ENCODE measurements at places on chromosomes 13 and 19. TPM values are rescaled to one million over a fixed set of nuclear protein-coding genes. Genes with fewer than 3 reads are reported as not detected.

TMEM255B gene
- polyA plus RNA-seq, result 5.1 TPM

METTL21C gene
- not detected for polyA plus RNA-seq

ACOD1 gene
- polyA plus RNA-seq, result 0.29 TPM

NLRP11 gene
- polyA plus RNA-seq, result not detected

NLRP9 gene
- not detected for polyA plus RNA-seq

IL4I1 gene
- 7.6 TPM for polyA plus RNA-seq

LAIR1 gene
- 202 TPM for polyA plus RNA-seq

CTXN1 gene
- polyA plus RNA-seq, result not detected

RYR1 gene
- polyA plus RNA-seq, result 0.76 TPM

WDR62 gene
- polyA plus RNA-seq, result 0.84 TPM

SLC6A16 gene
- polyA plus RNA-seq, result 0.21 TPM

TMEM221 gene
- polyA plus RNA-seq, result not detected

CHAF1A gene
- polyA plus RNA-seq, result 5.4 TPM

FGF21 gene
- polyA plus RNA-seq, result not detected

OR10H1 gene
- polyA plus RNA-seq, result not detected

PLEKHF1 gene
- polyA plus RNA-seq, result 0.11 TPM

FAM216B gene
- polyA plus RNA-seq, result not detected

CFD gene
- polyA plus RNA-seq, result 654 TPM

HSPB6 gene
- not detected for polyA plus RNA-seq

FOXO1 gene
- 3.1 TPM for polyA plus RNA-seq

POSTN gene
- polyA plus RNA-seq, result not detected

LHB gene
- not detected for polyA plus RNA-seq

CEBPA gene
- 47.5 TPM for polyA plus RNA-seq

NLRP5 gene
- not detected for polyA plus RNA-seq

PALM gene
- polyA plus RNA-seq, result not detected

SELENOV gene
- polyA plus RNA-seq, result not detected

ZNF253 gene
- 0.42 TPM for polyA plus RNA-seq

PRODH2 gene
- polyA plus RNA-seq, result not detected

CEACAM3 gene
- polyA plus RNA-seq, result 11.3 TPM

ADGRE1 gene
- polyA plus RNA-seq, result 15.4 TPM

ZNF581 gene
- 38.0 TPM for polyA plus RNA-seq

CBARP gene
- not detected for polyA plus RNA-seq

RASA3 gene
- polyA plus RNA-seq, result 32.6 TPM

PRR20D gene
- not detected for polyA plus RNA-seq
